ENCODE measurements at places on chromosomes 2 and 18.
A peak's percentile ranks its signal among the peaks of the same experiment; 100 is the strongest.

DNA sequence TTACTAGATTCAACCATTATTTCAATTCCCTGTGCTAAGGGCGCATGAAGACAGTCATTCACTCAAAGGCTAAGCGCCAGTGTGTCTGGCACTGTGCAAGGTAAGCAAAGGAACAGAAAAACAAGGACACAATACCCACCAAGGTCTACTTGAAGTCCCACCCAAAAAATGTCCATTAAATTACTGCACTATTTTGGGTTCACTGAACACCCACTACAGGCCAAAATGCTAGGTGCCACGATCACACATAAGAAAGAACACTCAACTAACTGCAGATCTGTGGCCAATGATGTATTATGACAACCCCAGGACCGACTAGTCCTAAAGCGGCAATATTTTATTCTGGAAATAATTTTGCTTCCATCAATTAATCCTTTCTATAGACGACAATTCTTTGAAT is 1.8 kb downstream of the TMEM131 start:
- no peak for DNase-seq

- no peak for DNase-seq
Measured at GRCh38 chr2:112290648-112291047, 15.3 kb downstream of the ZC3H6 start.

GRCh38 chr2:135916207-135916606 is 40.0 kb upstream of the MCM6 start:
- DNase-seq = peak; percentile 54

GRCh38 chr2:12490641-12491040 is 226.1 kb upstream of the TRIB2 start:
- DNase-seq = no peak

- DNase-seq = no peak
Measured at GRCh38 chr2:42105330-42106256, 57.8 kb downstream of the PKDCC start.

DNA sequence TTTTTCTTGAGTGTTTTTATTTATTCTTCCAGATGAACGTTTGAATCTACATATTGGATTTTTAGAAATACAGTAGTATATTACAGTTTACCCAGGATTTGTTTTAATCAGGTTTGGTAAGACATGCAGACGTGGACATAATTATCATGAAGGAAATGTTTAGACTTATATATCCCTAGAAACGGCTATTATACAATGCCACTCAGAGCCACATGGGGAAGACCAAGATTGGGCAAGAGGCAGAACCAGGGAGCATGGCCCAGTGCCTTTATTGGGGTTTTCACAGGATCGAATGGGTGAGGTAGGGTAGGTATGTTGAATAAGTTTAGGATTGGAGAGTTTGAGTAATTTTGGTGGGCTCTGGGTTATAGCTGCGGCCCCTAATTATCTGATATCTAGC is 212.2 kb downstream of the CAMKMT start:
- DNase-seq = no peak

DNA sequence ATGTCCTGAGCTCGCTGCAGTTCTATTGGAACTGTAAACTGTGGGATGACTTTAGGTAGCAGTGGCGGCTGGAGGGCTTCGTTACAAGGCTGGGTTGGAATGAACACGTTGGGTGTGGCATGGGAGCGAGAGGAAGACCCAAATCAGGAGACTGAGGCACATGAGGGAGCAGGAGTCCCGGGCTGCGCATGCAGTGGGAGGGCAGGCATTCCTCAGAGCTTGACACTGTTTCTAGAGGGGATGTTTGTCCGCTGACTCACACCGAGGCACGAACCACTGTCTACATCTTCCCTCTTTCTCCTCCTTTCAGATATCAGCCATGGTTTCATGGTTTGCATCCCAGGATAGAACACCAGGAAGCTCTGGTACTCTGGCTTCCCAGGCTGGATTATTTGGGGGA is 40.6 kb upstream of the LAMA1 start:
- DNase-seq = peak; percentile 59

GRCh38 chr2:16181062-16181740 is 240.9 kb downstream of the MYCN start:
- DNase-seq = no peak

- DNase-seq = no peak
Measured at GRCh38 chr2:1381644-1382043, 31.6 kb upstream of the TPO start.

DNA sequence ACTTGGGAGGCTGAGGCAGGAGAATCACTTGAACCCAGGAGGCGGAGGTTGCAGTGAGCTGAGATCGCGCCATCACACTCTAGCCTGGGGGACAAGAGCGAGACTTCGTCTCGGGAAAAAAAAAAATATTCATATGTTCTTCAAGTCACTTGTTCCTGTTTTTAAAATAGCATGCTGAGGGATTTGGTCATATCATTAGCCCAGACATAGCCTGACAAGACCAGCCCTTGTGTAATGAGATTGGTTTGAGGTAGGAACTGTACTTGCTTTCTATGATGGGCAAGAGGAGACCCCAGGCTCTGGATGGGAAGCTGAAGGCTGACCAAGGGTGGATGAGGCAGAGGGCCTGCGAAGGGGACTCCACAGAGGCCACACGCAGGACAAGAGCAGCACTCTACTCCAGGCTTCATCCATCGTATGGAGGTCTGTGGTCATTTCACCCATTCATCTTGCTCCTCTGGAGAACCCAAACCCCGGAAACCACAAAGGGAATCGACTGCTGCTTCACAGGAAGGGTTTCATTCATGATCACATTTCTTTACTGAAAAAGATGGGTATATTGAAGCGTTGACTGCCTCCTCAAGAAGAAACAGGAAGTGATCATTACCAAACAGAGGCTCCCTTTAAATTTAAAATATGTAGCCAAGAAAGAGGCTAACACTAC is 87.1 kb upstream of the ZNF397 start:
- DNase-seq = no peak

GRCh38 chr2:27655155-27655951 is 8.1 kb downstream of the SUPT7L start:
- DNase-seq = peak; percentile 35

DNA sequence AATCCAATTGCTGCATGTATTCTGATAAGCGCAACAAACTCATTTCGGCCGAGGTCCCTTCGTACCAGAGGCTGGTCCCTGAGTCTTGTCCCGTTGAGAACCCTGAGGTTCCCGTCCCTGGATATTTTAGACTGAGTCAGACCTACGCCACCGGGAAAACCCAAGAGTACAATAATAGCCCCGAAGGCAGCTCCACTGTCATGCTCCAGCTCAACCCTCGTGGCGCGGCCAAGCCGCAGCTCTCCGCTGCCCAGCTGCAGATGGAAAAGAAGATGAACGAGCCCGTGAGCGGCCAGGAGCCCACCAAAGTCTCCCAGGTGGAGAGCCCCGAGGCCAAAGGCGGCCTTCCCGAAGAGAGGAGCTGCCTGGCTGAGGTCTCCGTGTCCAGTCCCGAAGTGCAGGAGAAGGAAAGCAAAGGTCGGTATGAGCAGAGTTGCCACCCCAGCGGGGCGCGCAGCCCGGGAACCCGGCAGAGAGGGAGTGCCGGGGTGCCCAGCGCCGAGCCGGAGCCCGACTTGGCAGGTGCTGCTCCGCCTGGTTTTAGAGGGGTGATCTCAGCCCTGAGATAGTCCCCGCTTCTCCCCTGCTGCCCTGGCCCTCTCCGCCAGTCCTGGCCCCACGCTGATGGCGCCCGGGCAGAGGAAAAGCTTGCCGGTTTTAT is 714 bp downstream of the HOXD10 start:
- no peak for DNase-seq

DNA sequence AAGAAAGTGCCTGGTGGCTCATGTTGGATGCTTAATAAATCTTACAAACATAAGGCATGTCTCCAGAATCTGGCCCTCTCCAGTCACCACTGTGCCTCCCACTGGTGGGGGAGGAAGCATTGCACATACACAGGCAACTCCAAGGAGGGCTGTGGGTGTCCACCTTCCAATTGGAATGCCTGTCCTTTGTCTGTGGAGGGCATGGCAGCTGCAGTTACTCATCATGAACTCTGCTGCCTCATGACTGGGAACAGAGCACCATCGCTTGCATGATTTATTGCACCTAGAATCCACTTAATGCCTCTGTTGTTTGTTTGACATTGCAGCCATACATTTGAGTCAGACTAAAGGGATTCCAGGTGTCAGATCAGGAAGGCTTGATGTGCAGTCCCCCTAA is 278.9 kb downstream of the PRKCE start:
- DNase-seq = no peak

All from ACHN (cell line).